ENCODE measurements at places on chromosomes 12 and 14.

DNA sequence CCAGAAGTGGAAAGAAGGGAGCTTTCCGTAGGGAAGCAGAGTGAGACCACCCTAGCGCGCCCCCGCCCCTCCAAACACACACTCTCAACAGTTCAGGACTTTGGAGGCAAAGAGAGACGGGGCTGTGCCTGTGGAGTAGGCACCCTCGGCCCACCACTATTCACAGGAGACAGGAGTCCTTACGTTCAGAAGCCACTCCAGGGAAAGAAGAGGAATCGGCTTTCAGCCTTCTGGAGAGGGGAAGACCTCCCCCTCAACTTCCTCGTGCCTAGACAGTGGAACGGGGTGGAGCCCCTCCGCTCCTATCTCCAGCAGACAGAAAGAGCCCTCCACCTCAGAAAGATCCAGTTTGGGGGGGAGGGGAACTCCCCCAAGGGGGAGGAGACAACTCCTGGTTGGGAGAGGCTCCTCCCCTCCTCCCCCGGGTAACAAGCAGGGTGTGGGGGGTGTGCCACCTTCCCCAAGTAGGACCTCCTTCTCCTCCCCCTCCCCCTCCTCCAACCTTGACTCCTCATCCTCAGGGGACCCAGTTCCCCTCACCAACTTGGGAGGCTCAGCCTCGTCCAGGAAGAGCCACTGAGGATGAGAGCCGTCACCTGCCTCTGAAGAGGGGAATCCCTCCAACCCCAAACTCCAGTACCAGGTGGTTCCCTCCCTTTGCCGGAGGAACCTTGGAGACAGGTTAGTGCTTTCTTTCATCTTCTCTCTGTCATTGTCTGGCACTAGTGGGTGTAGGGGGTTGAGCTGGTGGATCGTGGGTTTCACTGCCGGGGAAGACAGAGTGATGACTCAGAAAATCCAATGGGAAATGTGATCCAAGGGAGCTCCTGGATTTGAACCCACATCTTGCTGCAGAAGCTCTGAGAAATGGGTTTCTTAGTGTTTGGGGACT is 883 bp downstream of the FOXJ2 start:
- DNase-seq, result no peak

DNA sequence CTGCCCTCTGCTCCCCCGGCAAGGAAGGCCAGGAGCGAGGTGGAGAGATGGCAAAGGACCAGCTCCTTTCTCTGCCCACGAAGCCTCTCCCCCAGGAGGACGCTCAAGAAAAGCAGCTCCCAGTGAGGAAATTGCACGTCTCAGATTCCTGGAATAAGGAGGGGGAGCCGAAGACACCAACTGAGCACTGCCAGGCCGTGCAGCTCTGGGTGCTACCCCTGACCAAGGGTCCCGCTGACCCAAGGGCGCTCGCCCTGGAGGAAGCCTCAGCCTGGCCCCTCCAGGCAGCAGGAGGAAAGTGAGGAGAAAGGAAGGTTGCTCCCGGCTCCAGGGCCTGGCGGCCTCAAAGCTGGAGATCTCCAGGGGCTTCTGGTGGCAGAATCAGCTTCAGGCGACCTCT is 174.1 kb upstream of the SFSWAP start:
- DNase-seq, result no peak

DNA sequence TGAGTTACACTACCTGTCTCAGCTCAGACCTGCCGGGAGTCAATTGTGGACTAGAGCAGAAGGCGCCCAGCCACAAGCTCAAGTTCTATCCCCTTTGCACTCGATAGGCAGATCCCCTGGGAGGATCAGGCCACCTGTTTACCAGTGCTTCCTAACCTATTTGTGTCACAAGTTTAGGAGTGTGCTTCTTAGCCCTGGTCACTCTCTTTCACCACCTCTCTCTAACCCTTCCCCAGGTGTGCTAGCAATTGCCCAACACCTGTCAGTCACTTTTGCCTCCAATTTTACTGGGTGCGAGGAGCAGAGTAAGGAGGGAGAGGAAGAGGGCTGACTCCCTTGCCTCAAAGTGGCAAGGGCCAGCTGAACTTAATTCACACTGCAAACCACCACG is 745 bp upstream of the NAA30 start:
- no peak for DNase-seq

DNA sequence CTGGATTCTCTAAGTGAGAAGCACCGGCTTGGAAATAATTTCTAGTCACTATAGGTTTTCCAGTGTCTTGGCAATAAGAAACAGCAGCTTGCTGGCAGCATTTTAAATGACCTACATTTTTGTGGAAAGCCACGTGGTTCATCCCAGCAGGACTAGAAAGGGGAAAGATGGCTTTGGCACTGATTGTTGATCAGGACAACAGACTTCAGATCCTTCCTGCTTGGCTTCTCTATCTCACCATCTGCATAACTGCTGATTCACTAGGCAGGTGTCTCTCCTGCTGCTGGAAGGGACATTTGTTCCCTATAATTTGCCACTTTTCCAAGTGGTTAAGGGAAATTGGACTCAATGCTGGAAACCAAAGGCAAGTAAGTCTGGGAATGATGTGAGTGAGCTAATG is 131.0 kb downstream of the TTC8 start:
- no peak for DNase-seq

Measured in HS-27A (cell line).